ENCODE measurements at places on chromosomes 7 and 10.
A peak's percentile ranks its signal among the peaks of the same experiment; 100 is the strongest.

DNA sequence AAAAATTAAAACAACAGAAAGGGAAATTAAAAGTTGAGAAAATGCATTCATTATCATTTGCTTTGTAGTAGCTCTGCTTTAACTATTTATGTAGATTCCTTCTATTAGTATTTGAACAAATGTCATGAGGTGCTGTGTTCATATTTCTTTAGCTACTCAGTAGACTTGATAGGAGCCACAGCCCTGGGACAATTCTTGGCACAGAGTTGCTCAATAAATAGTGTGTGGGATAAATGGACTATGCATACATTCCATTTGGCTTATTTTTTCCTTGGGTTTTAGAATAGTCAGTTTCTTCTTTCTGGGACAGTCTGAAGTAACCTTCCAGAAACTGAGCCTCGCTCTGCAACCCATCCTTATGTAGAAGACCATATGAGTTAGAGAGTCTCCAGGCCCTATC is 13.4 kb downstream of the RPP30 start:
- no peak for DNase-seq

- DNase-seq = no peak
These were observed 168.9 kb upstream of the SH2B2 start for GRCh38 chr7:102117743-102118142.

GRCh38 chr10:14476641-14477407 is 146.1 kb upstream of the FRMD4A start:
- peak; percentile 65 for DNase-seq

DNA sequence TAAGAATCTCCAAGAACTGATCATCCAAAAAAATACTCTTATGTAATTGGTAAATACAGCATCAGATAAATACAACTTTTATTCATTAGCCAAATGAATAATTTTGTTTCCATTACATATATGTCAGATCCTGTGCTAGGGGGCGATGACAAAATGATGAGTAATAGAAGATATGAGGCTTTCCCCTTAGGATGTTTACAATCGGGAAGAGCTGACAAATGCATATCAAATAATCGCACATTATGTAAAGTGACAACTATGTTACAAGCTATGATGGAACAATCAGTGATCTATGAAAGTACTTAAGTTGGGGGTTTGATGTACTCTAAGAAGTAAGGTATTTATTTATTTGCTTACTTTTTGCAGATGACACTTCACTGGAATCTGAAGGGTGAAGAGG is 465.6 kb upstream of the VSTM2A start:
- DNase-seq = no peak

DNA sequence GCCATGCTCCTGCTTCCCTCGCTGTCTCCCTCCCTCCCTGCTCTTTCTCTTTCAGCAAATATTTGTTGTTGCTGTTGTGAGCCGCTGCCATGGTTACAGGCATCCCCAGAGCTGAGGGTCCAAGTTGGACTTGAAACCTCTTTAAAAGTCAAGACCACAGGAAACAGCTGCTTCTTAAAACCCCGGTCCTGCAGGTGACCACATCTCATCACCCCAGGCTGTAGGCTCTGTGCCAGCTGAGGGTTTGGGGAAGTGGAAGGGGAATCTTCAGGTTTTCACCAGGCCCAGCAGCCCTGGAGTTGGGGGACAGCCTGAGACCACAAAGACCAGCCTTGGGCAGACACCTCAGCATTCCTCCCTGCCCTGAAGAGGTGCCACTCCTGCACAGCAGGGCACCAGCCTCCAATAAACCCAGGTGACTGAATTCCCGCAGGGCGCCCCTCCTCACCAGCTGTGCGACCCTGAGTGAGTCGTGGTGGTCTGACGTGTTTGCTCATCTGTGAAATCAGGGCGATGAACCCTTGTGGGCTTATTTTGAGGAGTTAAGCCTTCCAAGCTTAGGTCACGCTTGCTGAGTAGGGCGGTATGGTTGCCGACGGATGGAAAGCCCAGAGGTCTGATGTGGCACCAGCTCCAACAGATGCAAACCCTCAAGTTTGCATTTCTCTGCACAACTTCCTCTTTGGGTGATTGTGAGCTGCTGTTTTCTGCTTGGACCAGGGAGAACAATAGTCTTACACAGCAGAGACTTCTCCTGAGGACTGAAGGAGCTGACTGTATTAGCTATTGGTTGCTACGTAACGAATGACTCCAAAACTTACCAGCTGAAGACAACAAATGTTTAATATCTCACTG is 24.8 kb downstream of the NPTX2 start:
- no peak for DNase-seq

- no peak for DNase-seq
These were observed 44.2 kb upstream of the CFAP46 start for GRCh38 chr10:132986576-132986975.

DNA sequence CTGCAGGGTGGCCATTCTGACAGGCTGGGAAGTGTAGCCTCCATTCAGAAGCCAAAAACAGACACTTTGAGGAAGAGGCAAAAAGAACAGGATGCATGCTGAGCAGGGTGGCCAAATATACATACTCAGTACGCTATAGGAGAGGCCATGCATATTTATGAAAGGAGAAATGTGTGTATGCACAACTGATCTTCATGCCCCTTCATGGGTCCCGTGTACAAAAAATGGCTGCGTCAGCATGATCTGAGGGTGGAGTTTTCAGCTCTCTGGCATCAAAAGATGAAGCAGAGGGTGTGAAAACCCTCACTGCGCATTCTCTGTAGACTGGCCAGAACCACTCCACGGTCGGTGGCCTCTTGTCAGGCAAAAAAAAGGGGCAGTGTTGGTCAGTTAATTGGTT is 35.5 kb upstream of the OIT3 start:
- DNase-seq = no peak

DNA sequence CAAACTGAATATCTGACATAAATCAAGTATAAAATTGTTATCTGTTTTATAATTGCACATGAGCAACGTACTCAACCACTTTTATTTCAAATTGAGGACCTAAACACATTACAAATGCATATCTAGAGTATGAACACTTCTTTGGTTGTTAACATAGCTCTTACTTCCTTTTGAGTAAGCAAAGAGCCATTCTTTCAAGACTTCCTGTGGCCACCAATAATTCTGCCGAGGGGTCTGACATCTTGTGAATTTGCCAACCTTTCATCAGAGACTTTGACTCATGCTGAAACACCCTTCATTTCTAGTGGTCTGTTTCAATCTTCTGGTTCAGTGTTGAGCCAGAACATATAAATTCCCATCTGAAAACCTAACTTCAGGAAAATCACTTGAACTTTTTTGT is 59.4 kb downstream of the CDK14 start:
- no peak for DNase-seq

DNA sequence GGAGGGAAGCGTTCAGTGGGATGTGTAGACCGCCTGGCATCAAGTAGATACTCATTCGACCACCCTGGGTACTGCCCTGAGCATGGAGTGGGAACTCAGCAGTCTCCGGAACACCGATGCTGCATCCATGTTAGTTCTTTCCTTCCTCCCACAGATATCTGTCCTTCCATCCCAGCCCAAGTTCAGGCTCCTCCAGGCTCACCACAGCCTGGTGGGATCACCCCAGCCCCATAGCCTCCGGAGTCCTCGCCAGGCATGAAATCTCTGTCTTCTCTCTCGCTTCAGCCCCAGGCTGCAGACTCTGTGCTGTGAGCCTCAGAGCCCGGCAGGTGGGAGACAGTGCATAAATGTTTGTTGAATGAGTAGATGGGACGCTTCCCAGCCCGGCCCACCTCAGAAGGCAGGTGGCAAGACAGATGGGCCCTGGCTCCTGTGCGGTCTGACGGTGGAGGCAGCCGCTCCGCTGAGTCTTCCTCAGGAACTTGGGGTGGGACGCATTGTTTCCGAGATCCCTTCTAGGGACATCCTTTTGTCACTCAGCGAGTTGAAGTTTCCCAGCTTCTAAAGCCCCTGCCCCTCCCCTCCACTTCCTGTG is 42.9 kb downstream of the ELFN1 start:
- no peak for DNase-seq

DNA sequence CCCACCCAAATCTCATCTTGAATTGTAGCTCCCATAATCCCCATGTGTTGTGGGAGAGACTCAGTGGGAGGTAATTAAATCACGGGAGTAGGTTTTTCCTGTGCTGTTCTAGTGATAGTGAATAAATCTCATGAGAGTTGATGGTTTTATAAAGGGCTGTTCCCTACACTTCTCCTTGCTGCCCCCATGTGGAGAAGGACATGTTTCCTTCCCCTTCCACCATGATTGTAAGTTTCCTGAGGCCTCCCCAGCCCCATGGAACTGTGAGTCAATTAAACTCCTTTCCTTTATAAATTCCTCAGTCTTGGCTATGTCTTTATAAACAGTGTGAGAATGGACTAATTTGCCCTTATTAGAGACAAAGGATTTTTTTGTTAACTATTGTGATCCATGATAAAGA is 48.5 kb upstream of the MKX start:
- no peak for DNase-seq

- no peak for DNase-seq
These were observed 292.9 kb downstream of the PTEN start for GRCh38 chr10:88156341-88156740.

DNA sequence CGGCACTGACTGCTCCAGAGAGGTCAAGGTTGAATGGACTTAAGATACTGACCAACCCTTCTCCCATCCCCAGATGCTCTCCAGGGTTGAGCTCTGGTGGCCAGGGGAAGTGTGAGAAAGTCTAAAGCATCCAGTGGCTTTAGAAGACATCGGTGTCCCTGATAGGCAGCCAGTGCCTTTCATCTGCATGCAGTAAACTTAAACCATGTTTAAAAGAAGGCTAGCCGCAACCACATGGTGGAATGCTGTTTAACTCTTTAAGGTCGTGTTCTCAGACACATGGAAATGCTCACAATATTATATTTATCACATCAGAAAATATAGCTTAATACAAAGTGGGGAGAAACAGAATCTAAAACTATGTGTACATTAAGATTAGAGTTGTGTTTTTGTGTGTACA is 137.0 kb downstream of the CNNM2 start:
- no peak for DNase-seq

- DNase-seq = no peak
These were observed 34.3 kb downstream of the DIP2C start for GRCh38 chr10:655184-655583.

GRCh38 chr10:12334186-12334530 is 15.2 kb upstream of the CAMK1D start:
- DNase-seq = no peak

DNA sequence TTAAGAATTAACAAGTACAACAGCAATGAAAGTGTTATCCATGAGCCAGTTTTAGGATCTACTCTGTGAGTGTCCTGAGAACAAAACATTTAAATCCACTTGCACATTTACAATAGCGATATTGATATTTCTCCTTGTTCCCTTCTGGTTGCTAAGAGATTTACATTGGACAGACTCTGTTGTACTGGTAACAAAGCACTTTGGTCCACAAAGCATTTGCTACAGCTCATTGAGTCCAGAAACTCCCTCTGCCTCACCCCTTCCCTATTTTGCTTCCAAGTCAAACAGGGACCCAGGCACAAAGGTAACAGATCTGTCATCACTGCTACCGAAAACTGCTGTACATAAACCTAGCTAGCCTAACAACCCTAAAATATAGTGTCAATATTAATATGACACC is 2.1 kb downstream of the ANK3 start:
- no peak for DNase-seq

Measured in lower leg skin (tissue), 4 donors.